Fibroblast of mammary gland (primary cell): ENCODE measurements at places on chromosomes 1 and 21.

DNA sequence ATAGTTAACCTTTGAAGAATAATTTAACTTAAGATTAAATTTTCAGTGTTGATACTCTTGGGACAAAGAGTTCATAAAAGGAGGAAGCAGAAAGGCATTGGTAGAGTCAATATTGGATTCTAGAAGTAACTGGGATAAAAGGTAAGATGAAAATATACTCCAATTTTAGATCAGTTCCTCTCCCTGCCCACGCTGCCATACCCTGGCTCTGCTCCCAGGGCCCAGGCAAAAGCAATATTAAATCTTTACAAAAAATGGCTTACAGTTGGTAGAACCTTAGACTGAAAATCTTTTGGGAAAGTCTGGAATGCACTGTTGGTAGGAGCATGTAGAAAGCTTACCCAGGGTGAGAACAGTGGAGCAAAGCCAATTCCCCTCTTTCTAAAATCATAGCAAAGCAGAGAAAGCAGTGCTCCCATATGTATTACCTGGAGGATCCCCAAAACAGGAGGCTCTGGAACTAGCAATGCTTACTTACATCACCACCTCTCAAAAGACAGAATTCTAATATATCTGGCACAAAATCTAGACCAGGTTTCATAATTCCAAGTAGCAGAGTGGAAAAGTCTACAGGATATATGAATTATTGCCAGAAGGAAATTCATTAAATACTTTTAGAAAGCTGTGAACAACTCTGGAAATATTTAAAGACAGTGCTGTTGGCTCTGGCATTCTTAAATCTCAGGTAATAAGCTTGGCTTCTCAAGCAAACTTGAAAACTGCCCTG lies 24.5 kb downstream of the KIAA0319L start:
- no peak for DNase-seq

GRCh38 chr1:15412175-15412800 lies 2.6 kb downstream of the EFHD2 start:
- no peak for DNase-seq

GRCh38 chr1:235741294-235741693 lies 91.7 kb upstream of the GNG4 start:
- peak; percentile 54 for DNase-seq

DNA sequence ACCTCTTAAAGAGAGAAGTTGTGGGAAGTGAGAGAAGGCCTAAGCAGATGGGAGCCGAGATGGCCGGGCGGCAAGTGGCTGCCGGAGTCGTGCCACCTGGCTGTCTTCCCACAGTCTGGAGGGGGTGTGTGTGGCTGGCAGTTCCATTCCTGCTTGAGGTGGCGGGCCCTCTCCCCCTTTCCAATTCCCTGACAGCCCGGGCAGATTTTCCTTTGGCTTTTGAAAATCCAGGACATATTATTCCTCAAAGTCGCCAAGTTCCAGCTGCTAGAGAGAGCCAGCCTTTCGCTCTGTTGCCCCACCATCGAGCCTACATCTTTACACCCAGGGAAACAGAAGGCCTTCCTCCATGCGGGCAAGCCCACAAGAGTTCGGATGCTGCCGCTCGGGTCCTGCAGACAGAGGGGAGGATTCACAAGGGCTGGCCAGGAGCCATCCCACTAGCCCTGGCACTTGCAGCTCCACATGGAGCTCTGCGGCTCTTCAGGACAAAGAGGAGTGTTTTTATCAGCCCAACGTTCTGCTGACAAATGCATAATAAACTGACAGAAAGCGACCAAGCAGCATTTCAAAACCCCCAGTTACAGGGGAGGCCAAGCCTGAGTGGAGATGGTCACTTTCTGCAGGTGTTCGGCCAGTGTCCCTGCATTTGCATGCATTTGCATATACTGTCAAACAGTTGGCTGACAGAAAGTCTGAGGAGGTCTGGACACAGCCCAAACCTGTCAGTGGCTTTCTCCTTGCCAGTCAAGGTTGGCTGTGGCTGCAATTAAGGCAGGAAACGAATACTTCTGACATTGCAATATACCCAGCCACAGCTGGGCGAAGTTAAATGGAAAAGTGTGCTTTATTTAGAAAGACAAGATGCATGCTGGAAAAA lies 45.9 kb downstream of the OLIG1 start:
- no peak for DNase-seq

DNA sequence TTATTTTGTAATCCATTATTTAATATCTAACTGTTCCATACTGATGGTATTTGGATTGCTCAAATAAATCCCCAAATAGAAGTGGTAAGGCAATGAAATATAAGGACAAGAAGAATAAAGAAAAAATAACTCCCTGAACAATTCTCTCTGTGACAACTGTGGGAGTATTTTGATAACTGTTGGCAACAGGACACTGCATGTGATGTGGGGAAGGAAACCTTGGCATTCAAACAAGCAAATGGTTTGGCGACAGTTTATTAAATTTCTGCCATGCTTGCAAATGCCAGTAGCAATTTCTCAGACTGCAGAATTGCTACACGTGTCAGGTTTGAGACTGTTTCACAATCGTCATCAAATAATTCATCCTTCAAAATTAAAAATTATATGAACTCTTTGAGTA lies 8.6 kb upstream of the MRPL39 start:
- DNase-seq, result no peak

DNA sequence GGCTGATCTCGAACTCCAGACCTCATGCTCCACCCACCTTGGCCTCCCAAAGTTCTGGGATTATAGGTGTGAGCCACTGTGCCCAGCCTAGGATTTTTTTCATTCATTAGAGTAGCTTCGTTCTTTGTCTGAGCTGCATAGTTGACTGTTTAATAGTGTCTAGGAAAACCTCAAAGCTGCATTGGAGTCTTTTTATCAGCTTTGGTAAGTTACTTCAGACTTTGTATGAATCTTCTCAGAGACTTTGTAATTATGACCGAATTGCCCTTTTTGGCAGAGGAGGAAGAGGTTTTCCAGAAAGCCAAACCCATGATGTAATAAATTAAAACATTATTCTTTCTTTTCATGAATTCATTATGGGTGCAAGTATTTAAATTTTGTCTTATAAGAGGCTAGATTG lies 5.1 kb downstream of the DNAJB4 start:
- peak; percentile 50 for DNase-seq

DNA sequence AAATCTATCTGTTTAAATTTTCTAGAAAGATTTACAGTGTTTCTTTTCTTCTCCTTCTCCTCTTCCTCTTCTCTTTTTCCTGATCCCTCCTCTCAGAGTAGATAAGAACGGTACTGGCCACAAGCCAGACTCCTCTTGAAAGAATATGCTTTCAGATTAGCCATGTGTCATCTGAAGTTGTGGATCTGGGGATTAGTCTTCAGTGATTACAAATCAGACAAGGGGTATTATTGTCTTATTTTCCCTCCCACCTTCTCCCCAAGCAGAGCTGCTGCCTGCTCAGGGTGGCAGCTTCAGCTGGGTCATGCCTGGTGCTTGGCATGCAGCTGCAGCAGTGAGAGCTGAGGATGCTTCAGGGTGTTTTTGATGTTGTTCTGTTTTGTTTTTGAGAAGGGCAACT lies 42.7 kb downstream of the SGIP1 start:
- DNase-seq, result peak; percentile 53

DNA sequence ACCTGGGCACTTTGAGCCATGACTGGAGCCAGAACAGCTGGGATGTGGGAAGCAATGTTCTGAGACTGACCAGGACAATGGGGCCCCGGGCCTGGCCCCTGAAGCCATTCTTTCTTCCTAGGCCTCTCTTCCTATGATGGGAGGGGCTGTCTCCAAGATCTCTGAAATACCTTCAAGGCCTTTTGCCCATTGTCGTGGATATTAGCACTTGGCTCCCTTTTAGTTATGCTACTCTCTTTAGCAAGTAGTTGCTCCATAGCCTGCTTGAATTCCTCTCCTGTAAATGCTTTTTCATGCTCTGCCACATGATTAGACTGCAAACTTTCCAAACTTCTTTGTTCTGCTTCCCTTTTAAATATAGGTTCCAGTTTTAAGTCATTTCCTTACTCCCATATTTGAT lies 262.9 kb upstream of the CACYBP start:
- DNase-seq, result no peak

GRCh38 chr21:33302055-33302454 lies 22.7 kb upstream of the IFNAR1 start:
- DNase-seq, result no peak

GRCh38 chr1:185573677-185574076 lies 160.5 kb upstream of the HMCN1 start:
- no peak for DNase-seq

DNA sequence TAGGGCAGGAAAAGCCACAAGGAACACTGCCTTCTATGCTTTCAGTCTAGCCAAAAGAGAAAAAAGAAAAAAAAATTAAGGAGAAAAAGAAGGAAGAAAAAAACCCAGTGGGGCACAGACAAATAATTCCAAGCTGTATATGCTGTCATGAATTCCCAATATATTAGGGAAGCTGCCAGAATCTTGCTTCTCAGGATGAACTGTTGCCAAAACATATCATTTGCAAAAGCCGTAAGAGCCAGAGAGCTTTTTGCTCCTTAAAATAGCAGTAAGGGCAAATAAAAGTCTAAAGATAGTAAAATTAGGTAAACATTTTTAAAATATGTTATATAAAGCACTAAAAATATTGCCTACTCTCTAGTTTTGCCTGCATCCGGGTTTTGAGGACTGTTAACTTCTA lies 52.1 kb downstream of the PGM1 start:
- no peak for DNase-seq

- no peak for DNase-seq
Observed at GRCh38 chr1:193656841-193657240, 470.4 kb upstream of the B3GALT2 start.

DNA sequence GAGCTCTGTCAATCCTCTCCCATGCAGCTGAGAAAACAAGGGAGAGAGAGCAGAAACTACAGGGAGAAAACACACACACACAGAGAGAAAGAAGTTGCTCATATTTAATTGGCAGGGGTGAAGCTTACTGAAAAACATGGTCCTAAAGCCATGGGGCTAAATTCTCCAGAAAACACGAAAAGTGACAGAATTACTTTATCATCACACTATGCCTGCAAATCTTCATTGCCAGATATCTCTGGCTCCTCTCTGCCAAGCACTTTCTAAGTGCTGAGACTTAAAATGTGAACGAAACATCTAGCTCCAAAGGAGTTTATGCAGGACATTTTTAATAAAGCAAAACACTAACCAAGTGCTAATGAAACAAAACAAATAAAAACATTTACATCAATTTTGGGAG lies 134.1 kb downstream of the DAB1 start:
- DNase-seq, result no peak

DNA sequence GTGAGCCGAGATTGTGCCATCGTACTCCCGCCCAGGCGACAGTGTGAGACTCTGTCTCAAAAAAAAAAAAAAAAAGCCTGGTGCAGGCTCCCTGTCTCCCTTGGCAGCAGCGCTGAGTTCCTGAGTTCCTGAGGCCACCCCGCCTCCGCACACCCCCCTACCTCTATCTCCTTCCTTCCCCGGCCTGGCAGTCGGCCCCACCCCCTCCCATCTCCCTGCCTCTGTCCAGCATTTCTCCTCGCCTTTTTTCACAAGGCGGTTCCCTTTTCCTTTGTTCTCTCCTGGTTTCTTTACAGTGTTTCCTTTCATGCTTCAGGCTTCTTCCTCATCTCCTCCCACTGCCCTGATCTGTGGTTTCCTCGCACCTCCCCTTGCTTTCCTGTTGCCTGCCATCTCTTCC lies 2.7 kb downstream of the RORC start:
- DNase-seq, result peak; percentile 23

GRCh38 chr1:7375329-7375728 lies 395.8 kb upstream of the VAMP3 start:
- no peak for DNase-seq

- peak; percentile 25 for DNase-seq
Observed at GRCh38 chr21:43306911-43307676, 119.8 kb downstream of the SIK1 start.
